DMS 273 treated with DMSO at 0.1 percent for 48 hours (cell line): ENCODE measurements at places on chromosomes 3 and 15.
A peak's percentile ranks its signal among the peaks of the same experiment; 100 is the strongest.

DNA sequence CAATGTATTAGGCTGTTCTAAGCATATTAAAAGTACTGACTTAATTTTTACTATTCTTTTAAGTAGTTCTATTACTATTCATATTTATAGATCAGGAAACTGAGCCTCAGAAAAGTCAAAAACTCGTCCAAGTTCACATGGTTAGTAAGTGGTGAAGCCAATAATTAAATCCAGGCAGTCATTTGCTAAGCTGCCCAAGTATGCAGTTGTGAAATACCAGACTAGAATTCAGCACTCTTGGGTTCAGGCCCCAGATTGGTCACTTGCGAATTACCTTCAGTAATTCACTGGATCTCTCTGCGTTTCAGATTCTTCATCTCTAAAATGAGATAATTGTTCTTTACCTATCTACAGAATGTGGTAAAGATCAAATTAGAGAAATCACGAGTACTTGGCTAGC is 161.9 kb upstream of the CADPS start:
- no peak for DNase-seq

DNA sequence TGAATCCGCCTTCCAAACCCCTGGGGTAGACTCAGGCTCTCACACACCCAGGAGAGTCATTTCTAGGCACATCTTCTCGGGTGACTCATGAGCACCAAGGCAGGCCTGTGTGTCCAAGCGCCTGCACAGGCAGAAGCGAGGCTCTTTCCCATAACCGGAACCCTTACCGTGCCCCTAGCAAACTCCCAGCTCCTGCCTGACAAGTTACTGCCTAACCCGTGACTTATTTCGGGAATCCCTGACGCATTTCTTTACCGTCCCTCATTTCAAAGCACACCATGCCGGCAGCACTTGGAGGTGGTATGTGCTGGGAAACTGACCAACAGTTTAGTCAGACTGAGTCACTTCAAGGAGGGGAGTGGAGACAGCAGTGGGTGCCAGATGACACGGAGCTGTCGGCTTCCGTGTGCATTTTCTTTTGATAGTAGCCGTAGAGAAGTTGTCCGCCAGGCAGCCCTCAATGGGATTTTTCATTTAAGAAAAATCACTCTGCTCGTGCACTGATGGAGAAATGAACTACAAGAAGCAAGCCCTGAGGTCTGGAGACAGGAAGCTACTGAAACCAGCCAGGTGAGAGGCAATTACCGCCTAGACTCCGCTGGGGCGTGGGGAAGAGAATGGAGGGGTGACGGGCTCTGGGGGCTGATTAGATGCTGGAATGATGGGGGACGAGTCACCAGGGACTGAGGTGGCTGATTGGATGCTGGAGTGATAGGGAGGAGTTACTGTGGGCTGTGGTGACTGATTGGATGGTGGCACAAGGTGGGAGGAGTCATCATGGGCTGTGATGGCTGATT is 17.3 kb upstream of the HRH1 start:
- no peak for DNase-seq

DNA sequence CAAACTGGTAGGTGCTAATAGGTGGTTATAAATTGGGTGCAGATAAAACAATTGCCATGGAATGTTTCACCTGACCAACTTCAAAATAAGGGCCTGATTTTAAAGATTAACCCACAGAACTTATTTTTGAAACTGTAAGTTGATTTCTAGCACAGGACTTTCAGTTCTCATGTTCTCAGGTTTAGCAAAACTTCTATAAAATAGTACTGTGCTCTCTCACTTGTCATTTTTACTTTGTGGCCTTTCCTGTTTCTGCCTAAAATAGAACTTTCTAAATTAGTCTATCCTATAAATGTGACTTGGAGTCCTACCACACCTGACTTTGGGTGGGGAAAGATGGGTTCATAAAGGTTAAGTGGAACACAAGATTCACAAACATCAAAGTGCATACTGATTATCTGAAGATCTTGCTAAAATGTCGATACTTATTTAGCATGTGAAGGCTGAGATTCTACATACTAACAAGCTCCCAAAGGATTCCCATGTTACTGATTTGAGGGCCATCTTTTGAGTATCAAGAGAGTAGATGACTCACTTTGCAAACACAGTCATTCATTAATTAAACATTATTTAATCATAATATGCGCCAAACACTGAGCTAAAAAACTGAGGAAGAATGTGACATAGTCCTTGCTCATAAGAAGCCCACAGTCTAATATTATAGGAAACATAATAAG is 38.6 kb downstream of the BTLA start:
- DNase-seq = no peak

DNA sequence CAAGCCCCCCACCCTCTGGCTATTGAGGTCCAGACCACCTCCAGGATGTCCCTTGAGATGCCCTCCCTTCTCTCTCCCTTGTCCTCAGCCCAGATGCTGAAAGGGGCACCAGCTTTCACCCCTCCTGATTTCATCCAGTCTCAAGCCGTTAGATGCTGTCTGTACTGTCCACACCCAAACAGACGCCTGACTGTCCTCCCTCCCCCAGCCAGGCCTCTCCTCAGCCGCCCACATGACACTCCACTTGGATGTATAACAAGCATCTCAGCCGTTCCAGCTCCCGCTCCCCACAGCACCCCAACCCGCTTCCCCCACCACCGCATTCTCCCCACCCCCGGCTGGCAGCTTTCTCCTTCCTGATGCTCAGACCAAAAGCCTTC is 25.0 kb upstream of the CYP11A1 start:
- DNase-seq = no peak

- DNase-seq = no peak
Observed at GRCh38 chr3:159340877-159341500, 539.1 kb downstream of the MFSD1 start.

- no peak for DNase-seq
Observed at GRCh38 chr3:8357859-8358258, 143.8 kb upstream of the LMCD1 start.

GRCh38 chr3:24457719-24458118 is 36.9 kb downstream of the THRB start:
- DNase-seq = no peak

- DNase-seq = no peak
Observed at GRCh38 chr15:65028338-65028737, 1.1 kb downstream of the MTFMT start.

GRCh38 chr15:83144771-83145170 is 37.3 kb downstream of the TM6SF1 start:
- DNase-seq = no peak

DNA sequence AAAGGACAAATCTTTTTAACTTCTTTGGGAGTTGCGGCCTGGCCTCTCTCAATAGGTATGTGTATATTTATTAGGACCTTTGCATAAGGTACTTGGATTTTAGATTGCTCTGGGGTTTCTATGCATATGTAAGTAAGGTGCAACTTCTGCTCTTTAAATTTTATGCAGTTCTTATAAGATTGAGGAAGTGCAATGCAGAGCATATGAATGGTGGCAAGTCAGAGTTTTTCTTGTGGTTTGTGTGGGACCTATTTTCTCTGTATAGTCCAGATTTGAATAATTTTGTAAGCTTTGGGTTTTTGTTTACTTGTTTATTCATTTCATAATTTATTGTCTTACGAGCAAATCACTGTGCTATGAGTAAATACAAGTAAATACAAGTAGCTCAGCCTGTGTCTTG is 101.5 kb downstream of the ATG7 start:
- no peak for DNase-seq

DNA sequence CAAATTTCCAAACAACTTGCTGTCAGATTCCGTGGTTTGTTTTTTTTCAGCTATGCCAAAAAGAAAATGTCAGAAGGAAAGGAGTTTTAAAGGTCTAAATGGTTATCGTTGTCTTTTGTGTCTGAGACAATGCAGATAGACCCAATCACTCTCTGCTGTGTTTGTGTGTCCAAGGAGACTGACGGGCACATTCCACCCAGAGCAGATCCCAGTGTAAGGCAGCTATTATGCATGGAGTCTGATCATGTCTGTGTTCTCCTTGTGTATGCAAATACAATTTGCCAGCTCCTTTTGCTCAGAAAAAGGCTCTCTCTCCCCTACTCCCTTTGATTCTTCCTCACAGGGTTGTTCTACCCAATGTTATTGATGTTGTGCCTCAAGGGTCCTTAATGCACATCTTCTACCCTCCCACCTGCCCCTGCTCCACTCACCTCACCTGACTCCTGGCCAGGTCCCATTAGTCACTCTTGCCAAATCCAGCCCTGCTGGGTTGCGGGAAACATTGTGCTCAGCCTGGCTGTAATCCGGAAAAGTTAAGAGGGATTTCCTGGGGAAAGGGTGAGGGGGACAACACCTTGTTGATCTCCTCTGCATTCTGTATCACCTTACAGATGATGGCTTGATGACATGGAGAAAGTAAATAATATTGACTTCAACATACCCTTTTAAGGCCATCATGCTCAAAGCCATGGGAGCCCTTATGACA is 61.0 kb downstream of the OTOL1 start:
- DNase-seq = no peak

DNA sequence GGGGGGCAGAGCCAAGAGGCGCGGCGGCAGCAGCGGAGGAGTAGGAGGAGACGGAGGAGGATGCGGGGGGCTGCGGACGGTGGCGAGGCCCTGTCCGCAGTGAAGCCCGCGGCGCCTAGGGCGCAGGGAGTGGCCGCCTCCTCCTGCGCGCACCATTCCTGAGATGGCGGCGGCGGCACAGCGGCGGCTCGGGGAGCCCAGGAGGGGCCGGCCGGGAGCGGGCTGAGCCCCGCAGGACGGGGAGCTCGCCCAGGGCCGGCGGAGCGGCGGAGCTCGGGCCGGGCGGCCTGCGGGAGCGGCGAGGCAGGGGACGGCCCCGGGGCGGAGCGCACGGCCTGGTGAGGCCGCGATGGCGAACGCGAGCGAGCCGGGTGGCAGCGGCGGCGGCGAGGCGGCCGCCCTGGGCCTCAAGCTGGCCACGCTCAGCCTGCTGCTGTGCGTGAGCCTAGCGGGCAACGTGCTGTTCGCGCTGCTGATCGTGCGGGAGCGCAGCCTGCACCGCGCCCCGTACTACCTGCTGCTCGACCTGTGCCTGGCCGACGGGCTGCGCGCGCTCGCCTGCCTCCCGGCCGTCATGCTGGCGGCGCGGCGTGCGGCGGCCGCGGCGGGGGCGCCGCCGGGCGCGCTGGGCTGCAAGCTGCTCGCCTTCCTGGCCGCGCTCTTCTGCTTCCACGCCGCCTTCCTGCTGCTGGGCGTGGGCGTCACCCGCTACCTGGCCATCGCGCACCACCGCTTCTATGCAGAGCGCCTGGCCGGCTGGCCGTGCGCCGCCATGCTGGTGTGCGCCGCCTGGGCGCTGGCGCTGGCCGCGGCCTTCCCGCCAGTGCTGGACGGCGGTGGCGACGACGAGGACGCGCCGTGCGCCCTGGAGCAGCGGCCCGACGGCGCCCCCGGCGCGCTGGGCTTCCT is at the start of gene GPR27:
TSS of gene GPR27 (plus strand) at position 155 of the 909 bp plus-strand sequence. CDS start at position 350, 195 bp downstream.
- no peak for DNase-seq

DNA sequence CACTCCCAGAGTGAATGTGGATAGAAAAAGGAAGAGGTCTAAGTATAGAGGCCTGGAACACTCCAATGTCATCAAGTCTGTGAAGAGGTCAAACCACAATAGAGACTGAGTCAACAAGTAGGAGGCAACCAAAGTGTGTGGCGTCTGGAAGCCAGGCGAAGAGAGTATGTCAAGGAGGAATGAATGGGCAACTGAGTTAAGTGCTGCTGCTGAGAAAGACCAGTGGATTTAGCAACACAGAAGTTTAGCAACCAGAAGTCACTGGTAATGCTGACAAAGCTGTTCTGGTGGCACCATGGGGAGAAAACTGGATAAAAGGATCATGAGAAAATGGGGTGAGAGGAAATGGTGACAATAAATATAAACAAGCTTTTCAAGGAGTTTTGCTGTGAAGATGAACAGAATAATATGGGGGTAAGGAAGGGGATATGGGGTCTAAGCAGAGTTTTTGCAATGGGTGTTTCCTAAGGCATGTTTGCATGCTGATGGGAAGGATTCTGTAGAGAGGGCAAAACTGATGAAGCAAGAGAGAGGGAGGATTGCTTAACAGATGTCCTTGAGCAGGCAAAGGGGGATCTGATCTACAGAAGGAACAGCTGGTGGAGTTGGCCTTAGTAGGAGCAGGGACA is 38.4 kb downstream of the PCOLCE2 start:
- DNase-seq = peak; percentile 98

GRCh38 chr3:9917820-9918219 is 922 bp downstream of the IL17RC start:
- no peak for DNase-seq

DNA sequence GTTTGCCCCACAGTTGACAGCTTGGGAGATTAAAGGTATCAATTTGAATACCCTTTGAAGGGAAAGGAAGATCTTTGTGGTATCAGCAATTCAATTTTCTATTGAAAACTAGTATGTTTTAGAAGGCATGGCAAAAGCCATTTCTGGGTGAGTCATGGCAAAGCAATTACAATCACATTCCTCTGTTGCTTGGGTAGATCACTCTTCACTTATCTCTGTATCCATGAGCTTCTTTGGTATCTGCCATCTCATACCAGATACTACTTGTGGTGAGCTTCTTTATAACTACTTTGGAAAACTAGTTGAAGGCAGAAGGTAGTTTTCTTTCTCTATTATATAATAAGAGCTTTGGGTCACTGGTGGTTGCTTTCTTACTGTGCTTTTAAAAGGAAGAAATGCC is 28.3 kb upstream of the LSAMP start:
- no peak for DNase-seq
